ENCODE measurements at places on chromosomes 7 and 10.

- DNase-seq, result no peak
Measured at GRCh38 chr10:80207768-80208370, 2.5 kb upstream of the ANXA11 start.

GRCh38 chr7:31078363-31078990, 26.4 kb downstream of the ADCYAP1R1 start:
- DNase-seq, result no peak

DNA sequence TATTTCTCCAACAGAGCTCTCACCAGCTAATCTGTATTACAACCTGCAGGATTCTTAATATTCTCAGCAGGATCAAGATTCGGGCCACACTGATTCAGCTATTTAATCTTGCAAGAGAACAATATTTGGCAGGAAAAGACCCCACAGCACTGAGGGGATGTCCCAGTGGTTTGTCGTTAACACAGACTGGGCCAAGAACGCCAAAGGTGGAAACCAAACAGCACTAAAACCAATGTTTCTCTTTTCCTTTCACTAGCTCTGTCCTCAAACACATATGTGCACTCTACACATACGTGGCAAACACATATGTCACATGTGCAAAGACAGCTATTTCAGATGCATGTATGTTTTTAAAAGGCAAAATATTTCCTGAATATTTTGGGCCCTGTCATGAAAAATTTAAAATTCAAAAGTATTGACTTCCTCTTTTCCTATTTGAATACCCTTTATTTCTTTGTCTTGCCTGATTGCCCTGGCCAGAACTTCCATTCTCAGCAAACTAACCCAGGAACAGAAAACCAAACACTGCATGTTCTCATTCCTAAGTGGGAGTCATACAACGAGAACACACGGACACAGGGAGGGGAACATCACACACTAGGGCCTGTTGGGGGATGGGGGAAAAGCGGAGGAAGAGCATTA, 51.7 kb upstream of the NEBL start:
- no peak for DNase-seq

DNA sequence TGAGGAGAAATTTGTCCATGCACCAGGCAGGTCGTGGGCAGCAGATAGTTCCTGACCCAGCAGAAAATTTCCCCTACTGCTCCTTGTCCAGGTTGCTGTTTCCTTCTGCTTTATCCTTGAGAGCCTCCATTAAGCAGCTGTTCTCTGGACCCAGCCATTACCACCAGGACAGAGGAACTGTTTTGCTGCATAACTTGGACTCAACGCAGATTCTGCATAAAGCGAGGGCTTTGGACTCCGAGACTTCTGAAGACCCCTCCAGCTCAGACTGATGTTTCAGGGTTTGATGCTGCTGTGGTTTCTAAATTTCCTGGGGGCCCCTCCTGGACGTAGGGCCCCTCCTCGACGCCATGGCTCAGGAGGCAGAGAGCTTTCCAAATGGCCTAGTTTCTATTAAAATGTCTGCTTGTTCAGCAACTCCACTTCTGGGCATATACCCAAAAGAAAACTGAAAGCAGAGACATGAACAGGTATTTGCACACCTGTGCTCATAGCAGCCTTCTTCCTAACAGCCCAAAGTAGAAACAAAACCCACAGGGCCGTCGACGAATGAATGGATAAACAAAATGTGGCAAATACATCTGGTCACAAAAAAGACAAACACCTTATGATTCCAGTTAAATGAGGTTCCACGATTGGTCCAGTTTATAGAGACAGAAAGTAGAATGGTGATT, 28.3 kb upstream of the LMTK2 start:
- no peak for DNase-seq

- DNase-seq, result no peak
Measured at GRCh38 chr10:19974138-19974537, 157.9 kb downstream of the PLXDC2 start.

GRCh38 chr7:27697861-27698430, 35.3 kb upstream of the HIBADH start:
- DNase-seq, result no peak

DNA sequence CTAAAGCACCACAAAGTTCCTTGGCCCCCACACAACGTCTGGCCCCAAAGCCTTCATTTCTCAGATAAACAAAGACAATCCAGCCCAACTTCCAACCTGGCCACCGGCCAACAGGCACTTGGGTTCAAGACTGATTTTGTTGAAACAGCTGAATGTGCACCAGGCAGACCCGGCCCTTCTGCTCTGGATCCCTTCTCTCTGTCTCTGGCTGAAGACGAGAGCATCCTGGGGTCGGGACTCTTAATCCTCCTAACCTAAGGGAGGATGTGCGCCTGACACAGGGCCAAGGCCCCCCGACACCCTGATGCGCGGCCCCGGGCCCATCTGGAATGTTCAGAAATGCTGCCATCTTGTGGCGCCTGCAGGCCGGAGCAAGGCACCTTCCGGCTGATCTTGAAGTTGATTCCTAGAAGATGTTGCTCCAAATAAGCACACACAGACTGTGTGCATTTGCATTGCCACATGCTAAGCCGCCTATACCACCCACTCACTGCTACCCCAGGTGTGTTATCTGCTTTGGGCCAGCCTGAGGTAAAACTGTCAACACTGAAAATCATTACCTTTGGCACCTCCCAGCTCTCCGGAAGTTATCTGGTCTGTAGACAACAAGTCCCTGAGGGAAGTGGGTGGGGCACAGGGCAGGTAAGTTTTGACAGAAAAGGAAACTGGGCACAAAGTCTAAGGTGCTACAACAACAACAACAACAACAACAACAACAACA, 98.4 kb upstream of the HABP2 start:
- no peak for DNase-seq

DNA sequence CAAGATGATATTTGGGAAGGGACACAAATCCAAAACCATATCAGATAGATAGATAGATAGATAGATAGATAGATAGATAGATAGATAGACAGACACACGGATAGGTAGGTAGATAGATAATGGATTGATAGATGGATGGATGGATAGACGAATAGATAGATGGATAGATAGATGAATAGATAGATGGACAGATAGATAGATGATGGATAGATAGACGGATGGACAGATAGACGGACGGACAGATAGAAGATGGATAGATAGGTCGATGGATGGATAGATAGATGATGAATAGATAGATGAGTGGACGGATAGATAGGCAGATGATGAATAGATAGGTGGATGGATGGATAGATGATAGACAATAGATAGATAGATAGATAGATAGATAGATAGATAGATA, 39.8 kb downstream of the NPTX2 start:
- no peak for DNase-seq

- no peak for DNase-seq
Measured at GRCh38 chr7:36814311-36814710, 90.0 kb upstream of the AOAH start.

GRCh38 chr7:96005271-96005670, 232.9 kb downstream of the DYNC1I1 start:
- no peak for DNase-seq

DNA sequence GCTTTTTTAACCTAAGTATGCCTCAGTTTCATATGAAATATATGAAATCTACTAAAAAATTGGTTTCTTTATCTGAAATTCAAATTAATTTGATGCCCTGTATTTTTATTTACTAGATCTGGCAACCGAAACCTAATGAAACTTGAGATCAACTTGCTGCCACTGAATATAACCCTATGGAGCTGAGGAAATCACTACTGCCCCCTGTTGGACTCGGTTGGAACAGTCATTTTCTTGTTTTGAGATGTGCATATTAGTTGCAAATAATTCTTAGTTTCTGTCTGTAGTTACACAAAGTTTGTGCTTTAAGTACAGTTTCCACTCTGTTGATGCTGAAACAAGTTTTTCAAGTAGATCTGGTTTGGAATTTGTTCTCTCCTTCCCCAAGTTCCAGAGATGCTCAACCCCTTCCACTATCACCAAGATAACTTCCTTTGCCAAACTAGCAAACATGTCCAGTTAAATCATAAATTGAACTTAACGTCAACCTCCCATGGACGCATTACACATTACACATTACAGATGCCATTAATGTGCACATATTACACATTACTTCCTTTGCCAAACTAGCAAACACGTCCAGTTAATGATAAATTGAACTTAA, 22.2 kb upstream of the EXOC4 start:
- DNase-seq, result peak; percentile 61

DNA sequence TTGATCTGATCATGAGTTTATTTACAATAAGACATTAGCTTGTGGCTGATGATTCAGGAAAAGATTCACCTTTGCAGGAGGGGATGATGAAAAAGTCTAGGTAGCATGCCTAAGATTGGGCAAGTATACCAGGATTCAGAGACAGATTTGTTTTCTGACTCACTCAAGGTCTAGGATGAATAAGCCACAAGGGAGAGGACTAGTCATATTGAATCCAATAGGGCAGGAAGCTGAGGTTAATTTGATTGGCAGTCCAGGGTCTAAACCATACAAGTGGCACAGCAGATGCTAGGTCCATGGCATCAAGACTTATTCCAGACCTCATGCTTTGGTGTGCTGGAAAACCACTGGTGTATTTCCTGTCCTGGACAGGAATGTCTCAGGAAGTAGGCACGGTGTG, 1133.4 kb downstream of the XPNPEP1 start:
- no peak for DNase-seq

DNA sequence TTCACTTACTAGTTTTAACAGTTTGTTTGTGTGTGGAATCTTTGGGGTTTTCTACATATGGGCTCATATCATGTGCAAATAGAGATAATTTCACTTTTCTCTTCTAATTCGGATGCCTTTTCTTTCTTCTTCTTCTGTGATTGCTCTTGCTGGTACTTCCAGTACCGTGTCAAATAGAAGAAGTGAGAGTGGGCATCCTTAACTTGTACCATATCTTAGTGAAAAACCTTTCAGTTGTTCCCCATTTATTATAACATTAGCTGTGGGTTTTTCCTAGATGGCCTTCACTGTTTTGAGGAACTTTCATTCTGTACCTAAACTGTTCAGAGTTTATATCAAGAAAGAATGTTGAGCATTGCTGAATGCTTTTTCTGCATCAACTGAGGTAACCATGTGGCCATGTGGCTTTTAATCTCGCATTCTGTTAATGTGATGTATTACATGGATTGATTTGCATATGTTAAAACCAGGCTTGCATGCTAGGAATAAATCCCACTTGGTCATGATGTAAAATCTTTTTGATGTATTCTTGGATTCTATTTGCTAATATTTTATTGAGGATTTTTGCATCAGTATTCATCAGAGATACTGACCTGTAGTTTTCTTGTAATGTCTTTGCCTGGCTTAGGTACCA, 78.7 kb downstream of the FAM107B start:
- no peak for DNase-seq

GRCh38 chr7:54709283-54709682, 49.7 kb downstream of the SEC61G start:
- DNase-seq, result no peak

GRCh38 chr7:151346-152050, 40.9 kb upstream of the FAM20C start:
- no peak for DNase-seq

DNA sequence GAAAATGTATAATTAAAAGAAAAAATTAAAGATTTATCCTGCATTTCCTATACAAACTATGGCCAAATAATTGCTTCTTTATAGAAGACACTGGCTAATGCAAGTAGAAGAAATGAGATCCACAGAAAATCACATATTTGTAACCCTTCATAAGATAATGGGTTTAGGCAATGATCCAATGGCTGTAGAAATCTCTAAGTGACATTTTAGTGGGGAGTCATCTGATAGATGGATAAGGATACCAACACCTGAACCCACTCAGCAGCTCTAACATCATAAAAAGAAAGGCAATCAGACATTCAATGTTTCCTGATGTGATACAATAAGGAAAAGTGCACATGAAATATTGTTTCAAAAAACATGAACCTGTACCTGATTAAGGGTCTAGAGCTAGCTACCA, 297.5 kb downstream of the CXCL12 start:
- no peak for DNase-seq

DNA sequence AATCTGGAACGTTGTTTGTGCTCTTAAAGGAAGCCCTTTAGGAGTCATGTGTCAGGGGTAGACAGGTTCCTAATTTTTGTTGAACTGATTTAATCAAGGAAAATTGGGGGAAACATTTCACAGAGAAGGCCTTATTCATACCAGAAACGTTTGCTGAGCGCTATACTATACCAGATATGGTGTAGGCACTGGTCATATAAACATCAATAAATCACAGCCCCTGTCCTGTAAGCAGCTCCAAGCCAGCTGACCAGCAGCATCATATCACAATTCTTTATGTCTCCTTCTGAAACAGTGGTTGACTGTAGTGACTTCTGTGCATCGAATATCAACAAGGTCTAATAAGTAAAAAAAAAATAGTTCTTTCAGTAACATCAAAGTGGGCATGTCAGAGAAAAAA, 1.1 kb downstream of the TMEM178B start:
- DNase-seq, result no peak

- no peak for DNase-seq
Measured at GRCh38 chr10:3773460-3774017, 11.5 kb downstream of the KLF6 start.

DNA sequence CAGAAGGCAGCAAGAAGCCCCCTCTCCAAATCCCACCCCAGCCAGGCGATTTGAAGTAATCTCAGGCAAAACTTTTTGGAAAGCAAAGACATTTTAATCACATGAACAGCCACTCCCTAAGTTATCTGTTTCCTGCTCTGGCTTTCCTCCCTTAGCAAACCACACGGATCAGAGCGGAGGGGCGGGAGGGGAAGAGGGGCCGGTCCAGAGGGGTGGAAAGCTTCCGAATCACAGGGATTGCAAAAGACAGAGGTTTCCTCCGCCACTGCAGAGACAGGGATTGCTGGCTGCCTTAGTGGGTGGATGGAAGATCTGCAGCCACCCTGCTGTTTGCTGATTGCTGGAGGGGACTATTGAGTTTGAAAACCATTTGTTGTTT, 41.2 kb downstream of the ZCCHC24 start:
- DNase-seq, result no peak

DNA sequence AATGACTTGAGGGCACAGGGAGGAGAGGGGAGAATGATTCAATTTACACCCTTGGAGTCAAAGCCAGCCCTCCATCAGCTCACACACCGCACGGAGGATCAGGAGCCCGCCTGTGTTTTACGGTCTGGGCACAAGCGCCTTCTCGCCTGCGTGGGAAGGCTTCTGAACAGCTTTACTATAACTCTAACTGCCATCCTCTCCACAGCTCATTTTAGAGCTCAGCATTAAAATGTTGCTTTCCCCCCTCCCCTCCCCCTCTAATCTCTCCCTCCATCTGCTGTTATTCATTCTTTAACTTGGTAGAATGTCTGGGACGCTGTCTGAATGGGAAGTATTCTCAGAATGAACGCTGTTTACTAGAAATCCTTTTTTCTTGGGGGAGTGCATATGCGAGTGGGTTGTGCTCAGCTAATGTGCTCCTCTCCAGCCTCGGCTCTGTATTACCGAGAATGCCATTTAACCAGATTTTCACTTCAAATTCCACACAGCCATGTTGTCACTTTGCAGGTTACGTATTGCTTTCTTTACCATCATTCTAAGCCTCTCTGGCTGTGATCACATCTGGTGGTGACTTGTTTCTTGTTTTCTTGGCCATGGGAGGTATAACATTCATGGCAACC, 140.1 kb downstream of the GFRA1 start:
- DNase-seq, result no peak

Measured in NCI-H748 treated with DMSO at 0.1 percent for 48 hours (cell line).